Immature natural killer cell (primary cell): ENCODE measurements at places on chromosomes 2 and 18.

DNA sequence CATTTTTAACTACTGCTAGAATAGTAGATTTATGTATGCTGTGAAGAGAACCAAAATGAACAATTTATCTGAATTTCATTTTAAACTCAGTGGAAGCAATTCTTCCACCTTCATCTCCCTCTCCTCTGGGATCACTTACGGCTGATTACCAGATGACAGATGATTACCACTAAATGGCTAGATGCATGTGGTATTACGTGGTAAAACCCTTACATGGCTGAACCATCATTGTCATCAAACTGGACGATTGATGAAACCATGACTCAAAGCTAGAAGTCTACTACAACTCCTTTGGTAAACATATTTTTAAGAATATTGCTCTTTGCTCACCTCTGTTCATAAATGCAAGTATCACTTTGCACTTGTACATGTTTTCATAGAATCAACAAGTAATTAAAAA, 48.5 kb upstream of the DOCK10 start:
- peak overlapping the region; percentile 51 for H3K27ac ChIP-seq
- H3K27me3 ChIP-seq: no peaks in the 10 kb centered on the region
- peaks cover 21% of the 10 kb centered on the region for H3K4me1 ChIP-seq
- no peak overlapping the region for H3K4me3 ChIP-seq

DNA sequence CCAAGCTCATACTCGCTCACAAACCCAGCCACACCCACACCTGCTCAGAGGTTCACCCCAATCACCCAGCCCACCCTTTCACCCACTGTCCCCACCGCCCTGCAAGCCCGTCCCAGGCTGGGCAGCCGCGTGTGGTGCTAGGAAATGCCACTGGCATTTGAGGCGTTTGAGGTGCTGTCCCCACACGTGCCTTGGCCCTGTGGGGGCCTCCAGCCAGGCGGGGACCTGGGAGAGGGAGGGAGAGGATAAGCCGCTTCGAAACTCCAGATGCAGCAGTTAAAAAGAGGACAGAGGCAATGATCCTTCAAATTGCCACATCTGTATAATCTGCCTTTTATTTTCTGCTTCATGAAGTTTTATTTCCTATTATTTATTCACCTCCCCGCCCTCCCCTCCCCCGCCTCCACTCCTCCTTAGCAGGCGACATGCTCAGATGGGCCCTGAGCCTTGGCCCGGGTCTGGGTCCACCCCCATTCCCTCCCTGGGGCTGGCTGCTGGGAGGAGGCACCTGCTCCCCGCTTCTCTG, 35.9 kb downstream of the PSD4 start:
- H3K4me1 ChIP-seq: peaks cover 13% of the 10 kb centered on the region
- H3K27ac ChIP-seq: no peak overlapping the region
- no peak overlapping the region for H3K4me3 ChIP-seq
- no peaks in the 10 kb centered on the region for H3K36me3 ChIP-seq

DNA sequence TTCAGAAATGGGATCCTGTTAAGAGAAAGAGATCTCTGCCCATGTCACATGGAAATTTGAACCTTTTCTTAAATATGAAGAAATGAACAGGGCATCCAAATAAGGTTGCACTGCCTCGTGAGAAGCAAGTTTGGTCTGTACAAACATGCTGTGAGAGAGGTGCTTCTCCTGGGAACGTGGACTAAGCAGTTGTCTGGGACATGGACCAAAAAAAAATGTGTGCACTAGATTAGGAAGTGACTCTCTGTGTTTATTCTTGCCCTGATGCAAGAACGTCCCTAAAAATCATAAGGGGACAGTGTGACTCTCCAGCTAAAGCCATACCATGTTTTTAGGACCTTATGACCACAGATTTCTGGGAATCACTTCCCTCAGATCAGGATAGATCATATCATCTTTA, 23.7 kb upstream of the GCG start:
- no peak overlapping the region for H3K4me3 ChIP-seq
- no peak for DNase-seq
- no peaks in the 10 kb centered on the region for H3K4me1 ChIP-seq
- no peaks in the 10 kb centered on the region for H3K36me3 ChIP-seq
- peaks cover 2% of the 10 kb centered on the region for H3K27me3 ChIP-seq

GRCh38 chr2:23703037-23703582, 223.8 kb downstream of the ATAD2B start:
- H3K27me3 ChIP-seq: peaks cover 9% of the 10 kb centered on the region
- peaks cover 25% of the 10 kb centered on the region for H3K36me3 ChIP-seq
- no peak overlapping the region for H3K4me3 ChIP-seq
- H3K27ac ChIP-seq: no peak overlapping the region
- peaks cover 19% of the 10 kb centered on the region for H3K4me1 ChIP-seq

- no peaks in the 10 kb centered on the region for H3K4me1 ChIP-seq
- no peak for DNase-seq
- no peak overlapping the region for H3K4me3 ChIP-seq
- no peak overlapping the region for H3K27ac ChIP-seq
- peaks cover 5% of the 10 kb centered on the region for H3K36me3 ChIP-seq
- peaks cover 13% of the 10 kb centered on the region for H3K27me3 ChIP-seq
Observed at GRCh38 chr2:568639-569235, 108.5 kb downstream of the TMEM18 start.

GRCh38 chr2:41966431-41966893, 81.4 kb upstream of the PKDCC start:
- H3K36me3 ChIP-seq: no peaks in the 10 kb centered on the region
- H3K27me3 ChIP-seq: peaks cover 1% of the 10 kb centered on the region
- no peak for DNase-seq
- H3K27ac ChIP-seq: no peak overlapping the region
- H3K4me1 ChIP-seq: peaks cover 6% of the 10 kb centered on the region

DNA sequence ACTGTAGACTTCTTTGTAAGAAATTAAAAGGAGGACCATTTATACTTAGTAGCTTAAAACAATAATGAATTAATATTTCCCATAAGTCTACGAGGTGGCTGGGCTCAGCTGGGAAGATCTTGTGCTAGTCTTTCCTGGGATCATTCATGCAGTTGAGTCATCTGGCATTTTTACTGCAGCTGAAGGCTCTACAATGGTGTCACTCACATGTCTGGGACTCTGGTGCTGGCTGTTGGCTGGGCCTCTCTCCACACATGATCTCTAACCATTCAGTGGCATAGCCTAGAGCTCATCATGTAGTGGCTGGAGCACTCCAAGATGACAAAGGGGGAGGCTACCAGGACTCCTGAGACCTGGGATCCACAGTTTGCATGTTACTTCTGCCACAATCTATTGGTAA, 35.5 kb downstream of the CLASP1 start:
- H3K27me3 ChIP-seq: peaks cover 1% of the 10 kb centered on the region
- H3K27ac ChIP-seq: no peak overlapping the region
- no peak overlapping the region for H3K4me3 ChIP-seq
- no peak for DNase-seq
- H3K4me1 ChIP-seq: peaks cover 8% of the 10 kb centered on the region

DNA sequence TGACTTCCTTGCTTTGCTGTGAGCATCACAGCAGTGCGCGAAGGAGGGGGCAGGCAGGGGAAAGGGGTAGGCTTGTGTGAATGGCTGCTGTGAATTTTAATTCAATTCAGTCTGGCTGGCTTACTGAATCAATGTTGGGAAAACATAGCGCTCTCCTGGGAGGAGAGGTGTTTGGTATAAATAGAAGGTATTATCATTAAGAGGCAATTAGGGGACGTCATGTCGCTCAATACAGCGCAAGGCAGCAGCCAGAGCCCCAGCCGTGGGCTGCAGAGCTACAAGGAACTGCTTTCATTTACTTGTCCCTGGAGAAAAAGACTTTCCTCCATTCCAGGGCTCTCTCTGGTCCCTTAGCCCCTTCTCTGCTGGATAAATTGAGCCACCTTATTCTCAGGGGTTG, 181.4 kb upstream of the MSH6 start:
- H3K36me3 ChIP-seq: no peaks in the 10 kb centered on the region
- H3K4me3 ChIP-seq: no peak overlapping the region
- DNase-seq: no peak
- H3K4me1 ChIP-seq: no peaks in the 10 kb centered on the region

- no peaks in the 10 kb centered on the region for H3K4me1 ChIP-seq
- H3K36me3 ChIP-seq: no peaks in the 10 kb centered on the region
- H3K27me3 ChIP-seq: no peaks in the 10 kb centered on the region
- no peak overlapping the region for H3K27ac ChIP-seq
Observed at GRCh38 chr2:39981883-39982311, 202.8 kb upstream of the THUMPD2 start.

DNA sequence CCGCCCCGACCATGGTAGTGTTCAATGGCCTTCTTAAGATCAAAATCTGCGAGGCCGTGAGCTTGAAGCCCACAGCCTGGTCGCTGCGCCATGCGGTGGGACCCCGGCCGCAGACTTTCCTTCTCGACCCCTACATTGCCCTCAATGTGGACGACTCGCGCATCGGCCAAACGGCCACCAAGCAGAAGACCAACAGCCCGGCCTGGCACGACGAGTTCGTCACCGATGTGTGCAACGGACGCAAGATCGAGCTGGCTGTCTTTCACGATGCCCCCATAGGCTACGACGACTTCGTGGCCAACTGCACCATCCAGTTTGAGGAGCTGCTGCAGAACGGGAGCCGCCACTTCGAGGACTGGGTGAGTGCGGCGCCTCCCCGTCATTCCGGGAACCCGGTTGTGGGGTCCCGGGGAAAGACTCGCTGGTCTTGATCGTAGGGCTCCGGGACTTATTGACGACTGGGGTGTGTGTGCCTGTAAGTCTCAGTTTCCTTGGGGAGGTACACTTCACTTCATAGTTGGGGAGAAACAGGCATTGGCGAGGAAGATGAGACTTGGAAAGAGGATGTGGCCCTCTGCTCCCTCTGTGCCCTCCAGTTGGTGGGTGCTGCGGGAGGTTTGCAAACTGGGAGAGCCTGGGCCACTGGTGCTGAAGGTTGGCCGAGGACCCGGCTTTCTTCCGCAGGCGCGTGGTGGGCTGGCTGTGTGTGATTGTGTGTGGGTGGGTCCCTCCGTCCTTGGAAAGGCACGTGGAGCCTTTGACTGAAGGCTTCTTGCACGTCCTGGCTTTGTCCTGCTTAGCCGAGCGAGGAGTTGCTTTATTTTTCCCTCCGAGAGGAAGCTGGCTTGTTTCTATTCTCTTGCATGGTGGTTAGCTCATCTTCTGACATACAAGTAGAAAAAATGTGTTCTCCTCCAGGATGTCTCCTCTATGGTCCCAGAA, 886 bp downstream of the PRKCE start:
- H3K4me1 ChIP-seq: peaks cover 40% of the 10 kb centered on the region
- DNase-seq: peak; percentile 29
- peak overlapping the region; percentile 43 for H3K27ac ChIP-seq
- peak overlapping the region; percentile 92 for H3K4me3 ChIP-seq

DNA sequence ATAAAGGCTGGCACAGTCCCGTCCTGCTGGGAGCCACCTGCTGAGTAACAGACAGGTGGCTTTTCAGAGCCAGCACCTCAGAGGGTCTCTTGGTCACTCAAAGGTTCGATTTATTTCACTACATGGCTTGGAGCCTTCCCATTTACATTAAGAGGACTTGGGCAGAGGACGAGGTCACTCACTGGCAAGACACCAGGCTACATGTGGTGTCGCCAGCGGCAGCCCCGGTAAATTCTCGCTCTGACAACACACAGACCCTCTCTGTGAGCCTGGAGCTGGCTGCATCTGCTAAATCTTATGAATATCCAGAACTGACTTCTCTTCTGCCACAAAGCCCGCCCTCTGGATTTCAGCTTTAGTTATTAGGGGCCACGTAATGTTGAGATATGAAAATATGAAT, 254.7 kb downstream of the VAPA start:
- no peak for DNase-seq
- no peak overlapping the region for H3K27ac ChIP-seq
- no peaks in the 10 kb centered on the region for H3K4me1 ChIP-seq
- H3K27me3 ChIP-seq: peaks cover 1% of the 10 kb centered on the region

GRCh38 chr18:213966-214365, 53.9 kb downstream of the THOC1 start:
- H3K27me3 ChIP-seq: no peaks in the 10 kb centered on the region
- peaks cover 68% of the 10 kb centered on the region for H3K36me3 ChIP-seq
- no peak overlapping the region for H3K4me3 ChIP-seq
- peaks cover 2% of the 10 kb centered on the region for H3K4me1 ChIP-seq
- no peak overlapping the region for H3K27ac ChIP-seq
- no peak for DNase-seq

GRCh38 chr2:196330645-196331044, 159.3 kb upstream of the STK17B start:
- no peak overlapping the region for H3K4me3 ChIP-seq
- H3K4me1 ChIP-seq: no peaks in the 10 kb centered on the region
- H3K27me3 ChIP-seq: peaks cover 5% of the 10 kb centered on the region
- DNase-seq: no peak

DNA sequence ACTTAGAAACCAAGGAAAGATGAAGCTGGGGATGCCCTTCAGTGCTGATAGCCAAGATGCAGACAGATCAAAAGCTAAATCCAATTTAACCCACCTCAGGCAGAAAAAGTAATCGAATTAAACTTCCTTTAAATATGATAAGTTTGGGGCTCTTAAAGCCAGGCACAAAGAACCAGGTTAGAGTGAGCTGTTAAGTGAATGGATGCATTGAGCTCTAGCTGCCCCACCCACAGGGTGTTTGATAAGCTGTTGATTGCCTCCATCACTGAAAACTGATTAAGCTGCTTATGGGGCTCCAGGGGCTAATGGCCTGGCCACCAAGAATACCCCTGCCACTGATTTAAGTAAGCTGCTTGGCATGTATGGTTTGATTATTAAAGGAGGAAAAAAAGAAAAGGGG, 119.8 kb downstream of the PLEKHM3 start:
- no peaks in the 10 kb centered on the region for H3K27me3 ChIP-seq
- DNase-seq: no peak
- no peak overlapping the region for H3K27ac ChIP-seq
- H3K4me3 ChIP-seq: no peak overlapping the region
- no peaks in the 10 kb centered on the region for H3K4me1 ChIP-seq
- peaks cover 5% of the 10 kb centered on the region for H3K36me3 ChIP-seq

- H3K27me3 ChIP-seq: no peaks in the 10 kb centered on the region
- no peaks in the 10 kb centered on the region for H3K4me1 ChIP-seq
- no peaks in the 10 kb centered on the region for H3K36me3 ChIP-seq
- H3K27ac ChIP-seq: no peak overlapping the region
- H3K4me3 ChIP-seq: no peak overlapping the region
Observed at GRCh38 chr2:5520463-5520972, 171.7 kb upstream of the SOX11 start.

GRCh38 chr18:31040686-31041270, 1.8 kb downstream of the DSC3 start:
- H3K27me3 ChIP-seq: peaks cover 22% of the 10 kb centered on the region
- H3K4me3 ChIP-seq: no peak overlapping the region
- H3K4me1 ChIP-seq: no peaks in the 10 kb centered on the region
- H3K27ac ChIP-seq: no peak overlapping the region

DNA sequence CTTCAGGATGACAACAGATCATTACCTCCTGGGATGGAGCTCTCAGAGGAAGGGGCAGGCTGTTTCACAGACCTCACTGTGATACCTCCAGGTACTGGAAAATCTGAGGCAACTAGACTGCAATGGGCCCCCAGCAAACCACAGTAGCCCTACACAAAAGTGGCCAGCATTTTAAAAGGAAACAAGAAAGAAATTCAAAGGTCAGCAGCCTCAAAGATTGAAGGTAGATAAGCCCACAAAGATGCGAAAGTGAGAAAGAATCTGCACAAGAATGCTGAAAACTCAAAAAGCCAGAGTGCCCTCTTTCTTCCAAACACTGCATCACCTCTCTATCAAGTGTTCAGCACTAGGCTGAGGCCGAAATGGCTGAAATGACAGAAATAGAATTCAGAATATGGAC, 499.5 kb upstream of the CHAC2 start:
- no peaks in the 10 kb centered on the region for H3K4me1 ChIP-seq
- no peak for DNase-seq
- H3K27ac ChIP-seq: no peak overlapping the region
- H3K4me3 ChIP-seq: no peak overlapping the region

- peaks cover 11% of the 10 kb centered on the region for H3K27me3 ChIP-seq
- H3K4me1 ChIP-seq: peaks cover 5% of the 10 kb centered on the region
- no peak overlapping the region for H3K27ac ChIP-seq
- DNase-seq: no peak
- H3K36me3 ChIP-seq: no peaks in the 10 kb centered on the region
Observed at GRCh38 chr2:234971496-234971895, 19.7 kb downstream of the SH3BP4 start.
